Esophagus muscularis mucosa (tissue), 4 donors: ENCODE measurements at places on chromosomes 7 and 10. TPM values are rescaled to one million over a fixed set of nuclear protein-coding genes. Genes with fewer than 3 reads are reported as not detected.

GRCh38 chr10:51675088-51675487 lies 24.3 kb downstream of the CSTF2T start:
- H3K4me1 ChIP-seq: no peaks in the 10 kb centered on the region
- no peaks in the 10 kb centered on the region for H3K27me3 ChIP-seq
- H3K36me3 ChIP-seq: no peaks in the 10 kb centered on the region
- DNase-seq: no peak

DNA sequence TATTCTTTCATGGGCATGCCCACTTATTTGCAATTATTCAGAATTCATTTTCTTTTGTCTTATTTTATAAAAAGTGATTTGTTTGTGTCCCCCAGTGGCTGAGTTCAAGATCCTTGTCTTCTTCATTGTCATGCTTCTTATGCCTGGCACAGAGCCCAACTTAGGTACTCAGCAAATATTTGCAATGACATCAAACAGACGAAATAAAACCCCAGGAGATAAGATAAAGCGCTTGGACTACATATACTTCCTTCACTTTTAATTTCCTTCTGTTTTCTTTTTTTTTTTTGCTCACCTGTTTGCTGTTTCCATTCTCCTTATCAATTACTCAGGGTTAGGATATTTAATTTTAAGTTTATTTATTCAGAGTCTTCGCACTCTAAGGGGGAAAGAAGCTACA lies 225.0 kb downstream of the SDHAF3 start:
- H3K4me1 ChIP-seq: no peaks in the 10 kb centered on the region
- no peak for DNase-seq
- no peak overlapping the region for H3K4me3 ChIP-seq
- no peaks in the 10 kb centered on the region for H3K36me3 ChIP-seq
- no peaks in the 10 kb centered on the region for H3K27me3 ChIP-seq

Gene RGR
- total RNA-seq: 0.33 TPM

Gene SNCG
- 32.9 TPM for total RNA-seq

Gene AKR1E2
- 19.1 TPM for total RNA-seq

- no peaks in the 10 kb centered on the region for H3K36me3 ChIP-seq
- no peaks in the 10 kb centered on the region for H3K4me1 ChIP-seq
- H3K27ac ChIP-seq: no peak overlapping the region
- no peak for DNase-seq
- no peak overlapping the region for H3K4me3 ChIP-seq
These were observed 62.3 kb downstream of the TMEM26 start for GRCh38 chr10:61390851-61391250.

DNA sequence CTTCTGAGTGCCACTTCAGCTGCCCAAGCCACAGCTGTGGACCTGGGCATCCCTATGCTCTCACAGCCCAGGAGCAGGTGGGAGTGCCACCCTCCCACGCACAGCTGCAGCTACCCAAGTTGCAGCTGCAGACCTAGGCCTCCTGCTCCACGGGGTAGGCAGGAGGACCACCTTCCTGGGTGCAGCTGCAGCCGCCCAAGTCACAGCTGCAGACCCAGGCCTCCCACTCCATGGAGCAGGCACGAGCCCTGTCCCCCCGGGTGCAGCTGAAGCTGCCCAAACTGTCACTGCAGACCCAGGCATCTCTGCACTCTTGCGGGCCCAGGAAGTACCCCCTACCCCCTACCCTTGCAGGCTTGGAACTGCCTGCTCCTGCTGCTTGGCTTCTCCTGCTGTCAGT lies 260.2 kb downstream of the XPNPEP1 start:
- no peak overlapping the region for H3K4me3 ChIP-seq
- no peaks in the 10 kb centered on the region for H3K27me3 ChIP-seq
- no peaks in the 10 kb centered on the region for H3K4me1 ChIP-seq
- H3K36me3 ChIP-seq: no peaks in the 10 kb centered on the region

- H3K27ac ChIP-seq: no peak overlapping the region
- no peaks in the 10 kb centered on the region for H3K4me1 ChIP-seq
- H3K4me3 ChIP-seq: no peak overlapping the region
- no peaks in the 10 kb centered on the region for H3K27me3 ChIP-seq
These were observed 155.3 kb upstream of the INHBA start for GRCh38 chr7:41858201-41858600.

DNA sequence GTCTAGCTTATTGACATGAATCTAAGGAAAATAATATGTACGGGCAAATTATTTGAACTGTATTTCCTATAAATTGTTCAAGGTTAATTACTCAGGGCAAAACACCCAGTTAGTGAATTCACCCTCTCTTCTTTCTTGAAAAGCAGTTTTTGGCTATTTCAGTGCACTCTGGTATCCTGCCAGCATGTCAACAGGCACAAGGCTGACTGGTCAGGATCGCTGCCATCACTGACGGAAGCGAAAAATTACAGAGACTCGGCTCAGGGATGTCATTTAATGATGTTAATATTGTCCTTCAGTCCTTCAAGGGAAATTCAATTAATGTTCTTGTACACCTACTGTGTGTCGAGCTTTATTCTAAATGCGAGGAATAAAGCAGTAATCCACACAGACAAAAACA lies 28.3 kb upstream of the OLAH start:
- H3K4me1 ChIP-seq: no peaks in the 10 kb centered on the region
- no peak overlapping the region for H3K4me3 ChIP-seq
- no peaks in the 10 kb centered on the region for H3K27me3 ChIP-seq
- no peak overlapping the region for H3K27ac ChIP-seq
- H3K36me3 ChIP-seq: no peaks in the 10 kb centered on the region

GRCh38 chr7:11831736-11832495 lies at the start of gene THSD7A:
Gene THSD7A (minus strand): TSS chr7:11832198. CDS start chr7:11831946, 252 bp downstream.
- H3K36me3 ChIP-seq: no peaks in the 10 kb centered on the region
- peaks cover 14% of the 10 kb centered on the region for H3K4me1 ChIP-seq
- DNase-seq: no peak
- H3K4me3 ChIP-seq: peak within 1 kb of the TSS; percentile 61

- H3K27me3 ChIP-seq: no peaks in the 10 kb centered on the region
- H3K4me3 ChIP-seq: peak overlapping the region; percentile 29
- peaks cover 52% of the 10 kb centered on the region for H3K4me1 ChIP-seq
- peak overlapping the region; percentile 77 for H3K27ac ChIP-seq
- no peak for DNase-seq
These were observed 5.7 kb downstream of the ARPC1B start for GRCh38 chr7:99380032-99380822.

Gene HMX3
- not detected for total RNA-seq

Gene PIP
- total RNA-seq: not detected

- no peak for DNase-seq
- peaks cover 18% of the 10 kb centered on the region for H3K4me1 ChIP-seq
- H3K27me3 ChIP-seq: no peaks in the 10 kb centered on the region
- no peaks in the 10 kb centered on the region for H3K36me3 ChIP-seq
- no peak overlapping the region for H3K27ac ChIP-seq
These were observed 182.5 kb downstream of the SEMA3D start for GRCh38 chr7:85004402-85004801.

DNA sequence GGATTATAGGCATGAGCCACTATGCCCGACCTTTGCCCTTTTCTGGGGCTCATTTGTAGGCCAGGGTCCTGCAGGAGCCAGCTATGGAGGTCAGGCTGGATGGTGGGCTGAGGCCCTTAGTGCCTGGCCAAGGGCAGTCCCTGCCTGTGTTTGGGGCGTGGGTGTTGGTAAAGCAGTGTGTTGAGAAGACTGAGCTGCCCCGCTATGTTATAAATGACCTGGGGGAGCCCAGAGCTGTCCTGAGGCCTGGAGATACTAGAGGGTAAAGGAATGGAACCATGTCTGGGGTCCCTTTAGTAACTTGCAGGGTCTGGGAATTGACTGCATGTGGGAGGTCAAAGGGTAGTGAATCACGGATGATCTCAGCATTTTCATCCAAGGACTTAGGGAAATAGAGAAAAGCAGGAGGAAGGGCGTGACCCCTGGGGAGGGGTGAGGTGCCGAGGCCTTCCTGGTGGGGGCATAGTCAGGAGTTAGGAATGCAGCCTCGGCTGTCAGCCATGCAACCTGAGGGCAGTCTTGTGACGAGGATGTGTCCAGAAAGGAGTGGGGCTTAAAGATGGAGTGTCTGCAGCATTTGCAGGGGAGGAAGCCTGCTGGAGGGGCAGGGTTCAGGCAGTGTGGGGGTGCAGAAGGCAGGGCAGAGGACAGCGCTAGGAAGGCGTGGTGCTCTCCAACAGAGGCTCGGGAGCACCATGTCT lies 31.5 kb downstream of the TMEM248 start:
- H3K4me1 ChIP-seq: peaks cover 3% of the 10 kb centered on the region
- H3K27me3 ChIP-seq: no peaks in the 10 kb centered on the region
- no peak for DNase-seq
- no peak overlapping the region for H3K4me3 ChIP-seq
- H3K36me3 ChIP-seq: peaks cover 97% of the 10 kb centered on the region

GRCh38 chr10:128704716-128705115 lies 578.5 kb upstream of the MKI67 start:
- H3K4me3 ChIP-seq: no peak overlapping the region
- no peak for DNase-seq
- H3K27me3 ChIP-seq: no peaks in the 10 kb centered on the region
- H3K4me1 ChIP-seq: no peaks in the 10 kb centered on the region
- no peak overlapping the region for H3K27ac ChIP-seq

Gene CNTNAP2
- total RNA-seq: 2.9 TPM

Gene CALCR
- total RNA-seq: 0.17 TPM

DNA sequence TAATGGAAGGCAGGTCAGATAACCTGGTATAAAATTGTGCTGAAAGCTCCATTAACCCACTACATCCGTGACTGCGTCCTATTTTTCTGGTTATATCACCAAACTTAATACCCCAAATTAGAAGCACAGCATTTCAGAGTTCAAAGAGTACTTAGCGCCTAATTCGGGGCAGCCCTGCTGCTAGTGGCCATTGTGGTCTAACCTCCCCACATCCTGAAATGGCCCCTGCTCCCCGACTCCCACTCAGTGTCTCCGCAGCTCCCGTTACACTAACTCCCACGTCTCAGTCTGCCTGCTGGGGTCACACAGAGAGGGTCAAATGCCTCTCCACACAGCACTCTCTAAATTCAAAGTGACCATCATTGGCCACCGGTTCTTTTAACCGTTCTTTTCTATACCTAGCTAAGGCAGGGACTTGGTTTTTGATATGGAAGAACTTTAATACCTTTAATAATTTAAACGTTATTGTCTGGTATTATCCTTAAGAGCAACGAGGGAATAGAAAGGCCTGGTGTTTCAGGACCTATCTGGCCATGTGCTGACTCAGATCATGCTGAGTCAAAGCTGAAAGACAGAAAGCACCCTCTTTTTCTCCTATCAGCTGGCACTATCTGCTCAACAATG lies 117.1 kb downstream of the KMT2E start:
- H3K27me3 ChIP-seq: no peaks in the 10 kb centered on the region
- DNase-seq: peak; percentile 17
- no peak overlapping the region for H3K27ac ChIP-seq
- no peak overlapping the region for H3K4me3 ChIP-seq
- no peaks in the 10 kb centered on the region for H3K4me1 ChIP-seq

Gene CNNM2
- 4.0 TPM for total RNA-seq

- DNase-seq: no peak
- no peak overlapping the region for H3K27ac ChIP-seq
- H3K4me1 ChIP-seq: no peaks in the 10 kb centered on the region
- H3K4me3 ChIP-seq: no peak overlapping the region
- no peaks in the 10 kb centered on the region for H3K27me3 ChIP-seq
These were observed 15.0 kb downstream of the AIFM2 start for GRCh38 chr10:70117646-70118045.

Gene TEX36
- not detected for total RNA-seq
